Activated CD4-positive, alpha-beta memory T cell treated with anti-CD3 and anti-CD28 coated beads for 36 hours (primary cell): ENCODE measurements at places on chromosomes 4 and X. TPM values are rescaled to one million over a fixed set of nuclear protein-coding genes. Genes with fewer than 3 reads are reported as not detected.

GRCh38 chr4:165461159-165461821 lies 82.5 kb downstream of the CPE start:
- no peak for DNase-seq

- DNase-seq: no peak
These were observed 131.4 kb upstream of the FRG1 start for GRCh38 chr4:189809241-189809735.

DNA sequence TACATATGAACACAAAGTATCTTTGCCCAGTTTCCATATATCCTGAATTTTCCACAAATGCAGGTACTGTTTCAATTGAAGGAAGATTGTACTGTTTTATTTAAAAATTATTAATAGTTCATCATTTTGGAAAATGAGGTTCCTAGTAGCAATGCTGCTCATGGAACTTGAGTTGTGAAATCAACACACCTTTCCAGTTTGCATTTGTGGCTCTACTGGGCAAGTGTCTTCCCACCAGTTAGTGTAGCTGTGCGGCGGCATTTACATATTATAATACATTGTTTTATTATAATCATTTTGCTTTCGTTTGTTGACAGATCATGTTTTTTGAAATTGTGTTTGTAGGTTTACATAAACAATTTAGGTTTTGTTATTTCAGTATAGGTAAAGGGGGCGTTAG lies 2.0 kb upstream of the DDX3X start:
- no peak for DNase-seq

DNA sequence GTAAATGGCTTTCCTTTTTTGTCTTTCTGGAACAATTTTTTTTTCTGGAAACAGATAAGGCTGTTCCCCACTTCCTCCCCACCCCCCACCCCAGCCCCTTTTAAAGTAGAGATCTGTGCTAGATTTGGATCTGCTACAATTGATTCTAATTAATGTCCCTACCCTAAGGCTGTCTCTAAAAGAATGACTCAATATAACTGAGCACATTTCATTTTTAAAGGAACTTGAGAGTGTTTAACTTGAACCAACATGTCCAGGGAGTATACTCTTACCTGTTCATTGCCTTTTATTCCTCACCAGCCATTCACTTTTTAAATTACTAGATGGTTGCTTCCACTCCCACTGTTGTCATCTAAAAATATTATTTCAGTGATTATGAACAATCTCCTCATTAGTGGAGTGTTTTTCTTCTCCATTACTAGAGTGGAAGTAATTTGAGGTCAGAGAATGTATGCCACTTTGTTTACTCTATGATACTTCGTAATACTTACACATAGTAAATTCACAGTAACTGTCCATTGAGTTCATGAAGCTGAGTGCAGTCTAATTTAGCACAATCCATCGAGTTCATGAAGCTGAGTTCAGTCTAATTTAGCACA lies 14.1 kb upstream of the CNOT6L start:
- no peak for DNase-seq

ELMOD2 gene
- 15.5 TPM for total RNA-seq

BRS3 gene
- total RNA-seq: not detected

NEUROG2 gene
- not detected for total RNA-seq

DNA sequence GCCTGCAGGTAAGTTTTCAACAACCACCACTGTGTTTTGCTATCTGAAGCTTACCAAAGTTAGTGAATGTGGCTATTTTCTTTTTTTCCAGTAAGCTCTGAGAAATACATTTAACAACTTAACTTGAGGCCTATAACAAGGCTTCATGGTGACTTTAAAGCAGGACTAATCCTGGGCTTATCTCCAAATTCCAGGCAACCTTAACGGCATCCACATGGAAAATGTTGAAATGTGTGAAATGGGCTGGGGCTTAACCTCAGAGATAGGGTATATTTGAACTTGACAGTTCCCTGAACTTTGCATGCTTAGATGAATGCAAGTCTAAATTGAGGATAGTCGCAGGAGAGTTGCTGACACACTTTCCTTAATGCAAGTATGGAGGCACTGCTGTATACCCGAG lies 539.2 kb downstream of the GALNTL6 start:
- DNase-seq: no peak

PCDH7 gene
- total RNA-seq: not detected

UGT2B11 gene
- not detected for total RNA-seq

DNA sequence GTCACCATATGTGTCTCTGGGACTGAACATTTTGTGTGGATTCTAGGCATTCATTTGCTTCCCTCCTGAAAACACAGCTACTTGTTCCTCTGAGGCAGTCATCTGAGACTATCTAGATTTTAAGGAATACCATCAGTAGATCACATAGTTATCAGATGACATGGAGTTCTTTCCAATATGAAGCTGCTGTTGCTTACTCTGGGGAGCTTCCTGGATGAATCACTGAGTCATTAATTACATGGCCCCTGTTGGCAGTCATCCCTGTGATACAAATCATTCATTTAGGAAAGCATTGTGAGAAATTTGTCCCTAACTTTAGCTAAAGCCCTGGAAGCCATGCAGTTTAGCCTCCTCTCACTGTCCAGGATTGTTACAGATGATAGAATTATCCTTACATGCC lies 98.2 kb upstream of the ARSJ start:
- DNase-seq: no peak

TRIM75 gene
- not detected for total RNA-seq

GRCh38 chrX:145865082-145865481 lies 47.5 kb downstream of the SLITRK2 start:
- no peak for DNase-seq

FAM184B gene
- total RNA-seq: not detected

GIMD1 gene
- not detected for total RNA-seq

DNA sequence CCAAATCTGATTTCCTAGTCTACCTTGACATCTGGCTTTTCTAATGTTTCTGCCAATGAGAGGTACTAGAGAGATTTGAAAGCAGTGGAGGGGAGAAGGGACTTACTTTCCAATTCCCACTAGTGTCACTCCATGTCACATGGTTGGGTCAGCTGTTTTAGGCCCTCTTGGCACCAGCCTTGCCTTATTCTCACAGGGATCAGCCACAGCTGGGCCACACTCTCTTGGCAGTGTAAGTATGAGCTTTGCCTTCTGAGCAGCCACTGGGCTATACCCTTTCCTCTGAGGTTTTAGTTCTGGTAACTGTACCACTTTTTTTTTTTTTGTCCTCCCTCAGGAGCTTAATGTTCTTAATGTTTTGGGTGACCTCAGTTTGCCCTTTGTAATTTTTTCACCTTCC lies 10.2 kb upstream of the ADH1C start:
- DNase-seq: no peak

- DNase-seq: no peak
These were observed 272.9 kb downstream of the PPP1R2C start for GRCh38 chrX:42505016-42505415.

DNA sequence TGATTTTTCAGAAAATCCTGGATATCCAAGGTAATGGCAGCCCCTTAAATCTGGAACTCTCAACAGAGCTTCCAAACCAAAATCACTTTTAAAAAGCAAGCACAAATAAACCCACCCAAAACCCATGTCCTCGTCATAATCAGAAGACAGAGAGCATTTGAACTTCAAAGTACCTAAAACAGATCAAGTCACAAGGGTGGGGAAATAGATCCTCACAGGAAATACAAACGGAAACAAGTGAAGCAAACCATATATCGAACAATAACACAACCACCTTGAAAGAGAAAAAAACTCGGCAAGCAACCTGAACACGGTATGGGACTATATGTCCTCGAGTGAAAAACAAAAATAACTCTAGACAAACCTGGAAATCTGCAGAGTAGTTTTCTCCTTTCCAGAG lies 15.9 kb upstream of the CCNQ start:
- DNase-seq: no peak

GRCh38 chr4:141432000-141432712 lies 204.2 kb upstream of the IL15 start:
- no peak for DNase-seq

- DNase-seq: no peak
These were observed 763.7 kb downstream of the PDHA2 start for GRCh38 chr4:96603641-96604040.

- no peak for DNase-seq
These were observed 157.6 kb downstream of the GASK1B start for GRCh38 chr4:158015241-158015640.

DNA sequence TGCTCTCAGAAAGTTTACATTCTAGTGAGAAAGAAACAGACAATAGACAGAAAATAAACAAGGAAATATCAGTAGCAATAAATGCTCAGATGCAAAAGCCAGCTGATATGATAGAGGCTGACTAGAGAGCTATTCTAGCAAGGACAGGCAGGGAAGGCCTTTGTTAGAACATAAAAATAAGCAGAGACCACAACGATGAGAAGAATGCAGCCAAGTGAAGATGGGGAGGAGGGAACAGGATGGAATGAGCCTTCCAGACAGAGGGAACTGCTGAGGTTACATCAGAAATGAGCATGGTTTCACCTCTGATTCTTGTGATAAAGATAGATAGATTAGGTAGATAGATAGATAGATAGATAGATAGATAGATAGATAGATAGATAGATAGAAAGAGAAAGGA lies 7.6 kb upstream of the SOWAHB start:
- no peak for DNase-seq

DNA sequence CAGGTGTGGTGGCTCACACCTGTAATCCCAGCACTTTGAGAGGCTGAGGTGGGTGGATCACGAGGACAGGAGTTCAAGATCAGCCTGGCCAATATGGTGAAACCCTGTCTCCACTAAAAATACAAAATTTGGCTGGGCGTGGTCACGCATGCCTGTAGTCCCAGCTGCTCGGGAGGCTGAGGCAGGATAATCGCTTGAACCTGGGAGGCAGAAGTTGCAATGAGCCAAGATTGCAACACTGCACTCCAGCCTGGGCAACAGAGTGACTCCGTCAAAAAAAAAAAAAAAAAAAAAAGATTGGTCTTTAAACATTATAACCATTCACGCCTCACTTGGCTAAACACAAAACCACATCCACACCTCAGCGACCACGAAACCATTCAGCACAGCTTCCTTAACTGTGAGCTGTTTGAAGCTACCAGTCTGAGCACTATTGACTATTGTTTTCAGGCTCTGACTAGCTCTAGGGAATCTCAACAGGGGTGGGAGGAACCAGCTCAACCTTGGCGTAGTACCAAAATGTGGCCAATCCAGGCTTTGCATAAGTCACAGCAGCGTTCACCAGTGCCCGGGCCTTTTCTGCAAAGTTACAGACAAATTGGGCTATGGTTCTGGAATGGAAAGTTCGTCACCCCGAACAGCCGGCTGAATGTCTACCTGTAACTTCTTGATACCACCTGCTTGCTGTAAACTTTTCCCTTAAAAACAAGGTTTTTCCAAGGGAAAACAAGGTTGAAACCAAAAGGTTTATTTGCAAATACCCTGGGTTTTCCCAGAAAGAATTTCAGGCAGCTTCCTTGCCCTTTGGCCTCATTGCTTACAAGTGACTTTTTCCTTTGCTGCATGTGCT lies 73.6 kb upstream of the DHX15 start:
- peak; percentile 51 for DNase-seq

DNA sequence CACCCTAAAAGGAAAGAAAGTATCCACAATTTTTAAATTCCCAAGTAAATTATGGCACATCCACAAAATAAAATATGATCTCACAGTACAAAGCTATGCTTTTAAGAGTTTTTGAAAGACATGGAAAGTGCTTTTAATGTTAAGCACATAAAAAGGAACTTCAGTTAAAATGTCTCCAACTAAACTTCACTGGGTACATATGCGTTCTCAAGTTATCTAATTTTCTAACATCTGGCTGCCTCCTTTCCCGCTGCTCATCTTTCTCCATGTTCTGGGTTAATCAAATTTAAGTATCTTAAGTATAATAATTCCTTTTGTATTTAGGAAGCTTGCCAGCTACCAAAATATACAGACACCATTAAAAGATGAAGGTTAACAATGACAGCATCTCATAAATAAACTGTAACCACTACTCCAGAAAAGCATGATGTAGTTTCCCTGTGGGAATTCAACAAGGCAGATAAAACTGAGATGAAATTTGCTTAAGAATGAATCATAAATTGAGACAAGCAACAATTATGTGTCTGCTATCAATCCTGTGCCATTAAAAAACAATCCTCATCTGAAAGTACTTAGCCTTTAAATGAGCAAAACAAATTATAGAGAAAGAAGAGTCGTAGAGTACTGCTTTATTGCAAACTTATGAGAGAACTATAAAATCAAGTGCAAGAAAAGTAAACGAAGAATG lies 25.1 kb downstream of the PRSS12 start:
- DNase-seq: no peak

- no peak for DNase-seq
These were observed 306.2 kb upstream of the SLIT2 start for GRCh38 chr4:19945501-19945900.

DNA sequence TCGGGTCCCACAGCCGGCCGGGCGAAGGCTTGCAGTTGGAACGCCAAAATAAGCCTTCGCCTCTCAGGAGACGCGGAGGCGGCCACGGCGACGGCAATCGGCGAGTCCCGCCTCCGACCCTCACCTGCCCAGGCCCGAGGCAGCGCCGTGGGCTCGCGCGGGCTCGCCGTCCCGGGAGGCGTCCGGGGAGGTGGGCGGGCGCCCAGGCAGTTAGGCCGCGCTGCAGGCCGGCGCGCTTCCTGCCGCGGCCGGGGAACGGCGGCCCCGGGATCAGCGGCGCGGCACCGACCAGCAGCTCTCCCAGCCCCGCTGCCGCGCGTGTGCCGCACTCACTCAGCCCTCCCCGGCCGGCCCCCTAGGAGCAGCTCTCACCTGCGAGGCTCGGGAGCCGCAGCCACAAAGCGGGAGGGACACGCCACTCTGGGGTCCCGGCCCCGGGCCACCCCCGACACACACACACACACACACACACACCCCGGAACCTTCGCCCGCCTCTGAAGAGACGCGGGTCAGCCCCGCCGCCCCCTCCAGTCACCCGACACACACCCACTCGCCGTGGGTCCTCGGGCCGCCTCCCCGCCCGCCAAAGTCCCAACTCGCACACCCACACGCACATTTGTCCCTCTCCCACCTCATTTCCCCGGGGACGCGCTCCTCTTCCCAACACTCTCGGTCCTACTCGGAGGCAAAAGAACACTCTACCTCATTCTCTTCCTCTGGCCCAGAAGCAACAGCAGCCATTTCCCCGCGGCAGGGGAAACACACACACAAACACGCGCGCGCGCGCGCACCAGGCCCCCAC lies at the start of gene CNOT6L:
CNOT6L (minus strand) TSS at position 767 of the 802 bp plus-strand sequence; CDS start at position 707, 60 bp downstream.
- DNase-seq: peak; percentile 82

KLHL4 gene
- total RNA-seq: not detected

FRMPD3 gene
- not detected for total RNA-seq

NDP gene
- not detected for total RNA-seq

CDKL5 gene
- total RNA-seq: 1.4 TPM

DNA sequence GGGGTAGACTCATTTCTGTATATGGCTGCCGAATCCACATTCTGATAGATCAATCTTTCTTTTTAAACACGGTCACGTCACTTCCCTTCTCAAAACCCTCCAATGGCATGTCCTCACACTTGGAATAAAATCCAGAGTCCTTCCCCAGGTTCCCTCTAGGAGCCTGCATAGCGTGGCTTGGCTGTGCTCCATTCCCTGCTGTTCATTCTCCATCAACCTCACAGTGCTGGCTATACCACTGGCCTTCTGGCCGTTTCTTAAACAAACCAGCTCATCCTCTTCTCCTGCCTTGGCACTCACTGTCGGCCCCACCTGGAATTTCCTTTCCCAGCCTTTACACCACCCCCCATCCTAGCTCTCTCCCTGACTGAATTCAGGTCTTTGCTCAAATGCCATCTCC lies 77.1 kb downstream of the RBM47 start:
- no peak for DNase-seq

- no peak for DNase-seq
These were observed 6.1 kb upstream of the SH3BP2 start for GRCh38 chr4:2786794-2787229.

- no peak for DNase-seq
These were observed 83.4 kb upstream of the KLHL13 start for GRCh38 chrX:118199997-118200396.

RNF175 gene
- total RNA-seq: not detected

AR gene
- total RNA-seq: 0.22 TPM
